Activated gamma-delta T cell treated with Interleukin-2 at 50 U/mL for 16 hours (primary cell): ENCODE measurements at places on chromosomes 1 and 21.
A peak's percentile ranks its signal among the peaks of the same experiment; 100 is the strongest.

DNA sequence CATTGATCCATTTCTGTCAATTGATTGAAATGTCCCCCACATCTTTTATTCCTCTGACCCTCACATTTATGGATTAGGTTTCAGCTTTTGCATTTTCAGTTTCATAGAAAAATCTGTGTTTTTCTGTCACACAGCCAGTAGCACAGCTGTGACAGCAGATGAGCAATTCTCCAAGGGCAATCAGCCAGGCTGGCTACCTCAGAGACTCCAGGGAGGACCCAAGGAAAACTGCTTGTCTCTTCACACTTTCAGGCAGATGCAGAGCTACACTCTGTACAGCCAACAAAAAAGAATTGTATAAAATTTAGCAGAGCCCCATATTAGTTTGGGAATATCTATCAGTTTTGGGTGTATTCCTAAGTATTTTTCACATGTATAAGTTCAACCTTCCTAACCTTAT lies 257.2 kb downstream of the LRRC7 start:
- DNase-seq = no peak

DNA sequence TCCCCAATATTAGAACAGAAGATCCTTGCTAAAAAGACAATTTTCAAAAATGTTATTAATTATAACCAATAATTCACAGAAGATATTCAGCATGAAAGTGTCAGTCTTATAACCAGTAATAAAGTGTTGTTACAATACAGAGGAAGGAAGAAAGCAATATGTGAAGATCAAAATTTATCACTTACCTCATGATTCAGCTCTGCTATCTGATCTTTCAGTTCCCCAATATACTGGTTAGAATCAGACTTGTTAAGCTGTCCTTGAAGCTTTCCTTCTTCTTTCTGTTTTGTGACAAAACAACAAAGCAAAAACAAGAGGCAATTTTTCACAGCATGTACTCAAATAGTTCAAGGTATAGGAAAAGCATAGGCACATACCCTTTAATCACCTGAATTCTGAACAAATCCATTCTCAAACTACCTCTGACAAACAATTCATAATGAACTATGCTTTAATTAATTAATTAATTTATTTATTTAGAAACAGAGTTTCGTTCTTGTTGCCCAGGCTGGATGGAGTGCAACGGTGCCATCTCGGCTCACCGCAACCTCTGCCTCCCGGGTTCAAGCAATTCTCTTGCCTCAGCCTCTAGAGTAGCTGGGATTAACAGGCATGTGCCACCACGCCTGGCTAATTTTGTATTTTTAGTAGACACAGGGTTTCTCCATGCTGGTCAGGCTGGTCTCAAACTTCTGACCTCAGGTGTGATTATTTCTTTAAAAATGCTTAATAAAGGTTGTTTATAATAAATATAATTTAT lies 76.9 kb upstream of the GFI1 start:
- no peak for DNase-seq

DNA sequence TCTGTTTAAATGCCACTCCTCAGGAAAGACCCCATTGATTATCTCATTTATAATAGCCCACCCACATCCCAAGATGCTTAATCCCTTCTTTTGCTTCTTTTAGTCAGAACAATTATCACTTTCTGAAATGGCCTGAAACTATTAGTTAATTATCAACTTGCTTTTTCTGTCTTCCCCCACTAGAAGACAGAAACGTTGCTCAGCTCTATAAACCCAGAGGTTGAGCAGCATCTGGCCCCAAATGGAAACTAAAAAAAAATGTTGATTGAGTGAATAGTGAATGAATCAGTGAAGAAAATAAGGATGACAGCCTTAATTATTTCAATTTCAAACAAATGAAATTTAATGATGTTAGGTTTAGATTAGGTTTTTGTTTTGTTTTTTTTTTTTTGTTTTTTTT lies 38.2 kb upstream of the PIGC start:
- no peak for DNase-seq

GRCh38 chr1:218741852-218742251 lies 396.7 kb downstream of the TGFB2 start:
- no peak for DNase-seq

DNA sequence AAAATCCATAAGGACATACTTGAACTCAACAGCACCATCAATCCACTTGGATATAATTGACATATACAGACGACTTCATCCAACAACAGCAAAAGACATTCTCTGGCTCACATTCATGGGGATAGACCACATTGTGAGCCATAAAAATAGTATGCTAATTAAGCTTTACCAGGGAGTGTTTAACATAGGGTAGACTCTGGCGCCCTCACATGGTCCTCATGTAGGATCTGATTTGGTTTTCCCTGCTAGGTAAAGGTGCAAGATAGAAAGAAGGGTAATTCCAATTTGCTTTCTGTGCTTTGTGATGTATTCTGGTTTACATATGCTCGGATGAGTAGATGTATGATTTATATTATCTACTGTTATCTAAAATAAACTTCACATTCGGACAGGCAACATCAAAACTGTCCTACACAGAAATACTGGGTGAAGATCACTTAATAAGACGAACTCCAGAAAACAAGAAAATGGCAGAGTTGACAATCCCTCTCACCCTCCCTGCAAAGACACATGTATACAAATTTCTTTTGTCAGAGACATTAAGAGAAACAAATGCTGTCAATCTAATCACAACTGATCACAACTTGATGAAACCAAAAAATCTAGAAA lies 27.7 kb downstream of the CR1L start:
- no peak for DNase-seq

GRCh38 chr1:47875831-47876586 lies 121.2 kb downstream of the TRABD2B start:
- no peak for DNase-seq

GRCh38 chr1:151989211-151989862 lies 4.3 kb downstream of the S100A10 start:
- DNase-seq = peak; percentile 32

DNA sequence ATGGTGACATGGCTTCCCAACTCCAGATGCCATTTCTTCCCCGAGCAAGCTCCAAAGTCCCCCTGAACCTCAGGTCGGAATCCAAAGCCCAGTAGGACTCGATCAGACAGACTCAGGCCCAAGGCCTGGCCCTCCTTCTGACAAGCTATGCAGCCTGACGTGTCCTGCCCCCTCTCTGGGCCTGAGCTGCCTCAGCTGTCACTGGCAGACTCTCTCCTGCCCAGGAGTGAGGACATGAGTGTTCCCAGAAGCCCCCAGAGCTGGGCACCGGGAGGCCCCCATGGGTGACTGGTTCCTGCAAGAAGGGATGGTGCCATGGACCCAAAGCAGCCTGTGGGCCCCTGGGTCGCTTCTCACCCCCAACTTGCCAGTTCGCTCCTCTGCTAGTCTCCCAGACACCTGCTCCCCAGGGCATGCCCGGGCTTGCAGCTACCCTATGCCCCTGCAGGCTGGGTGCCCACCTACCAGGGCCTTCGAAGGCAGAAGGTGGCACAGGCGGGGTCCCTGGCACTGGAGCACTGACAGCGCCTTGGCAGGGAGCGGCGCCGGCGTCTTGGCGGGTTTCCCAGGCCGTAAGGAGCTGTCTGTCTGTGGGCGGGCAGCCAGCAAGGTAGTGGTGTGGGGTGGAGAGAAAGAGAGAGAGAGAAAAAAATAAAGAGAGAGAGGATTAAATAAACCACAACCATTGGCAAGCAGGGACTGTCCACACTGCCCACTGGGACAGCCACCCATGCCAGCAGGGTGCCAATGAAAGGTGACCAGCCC lies 2.3 kb downstream of the EDN2 start:
- no peak for DNase-seq

GRCh38 chr1:245444147-245444828 lies 289.5 kb downstream of the KIF26B start:
- DNase-seq = no peak

DNA sequence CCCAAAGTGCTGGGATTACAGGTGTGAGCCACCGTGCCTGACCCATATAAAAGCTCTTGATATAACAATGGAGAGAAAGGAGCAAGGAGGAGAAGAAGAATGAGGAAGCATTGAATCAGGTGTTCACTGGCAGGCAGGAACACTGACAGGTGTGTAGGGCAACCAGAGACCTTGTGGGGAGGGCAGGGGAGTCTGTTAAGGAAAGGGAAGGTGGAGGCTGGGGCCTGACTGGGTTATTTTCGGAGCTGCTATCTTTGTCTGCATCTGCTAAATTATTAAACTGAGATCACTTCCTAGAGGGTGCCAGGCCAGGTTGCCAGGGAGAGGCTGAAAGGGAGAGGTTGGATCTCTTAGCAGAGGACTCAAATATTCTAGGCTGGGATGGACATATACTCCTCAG lies 6.8 kb upstream of the TRNP1 start:
- DNase-seq = no peak

DNA sequence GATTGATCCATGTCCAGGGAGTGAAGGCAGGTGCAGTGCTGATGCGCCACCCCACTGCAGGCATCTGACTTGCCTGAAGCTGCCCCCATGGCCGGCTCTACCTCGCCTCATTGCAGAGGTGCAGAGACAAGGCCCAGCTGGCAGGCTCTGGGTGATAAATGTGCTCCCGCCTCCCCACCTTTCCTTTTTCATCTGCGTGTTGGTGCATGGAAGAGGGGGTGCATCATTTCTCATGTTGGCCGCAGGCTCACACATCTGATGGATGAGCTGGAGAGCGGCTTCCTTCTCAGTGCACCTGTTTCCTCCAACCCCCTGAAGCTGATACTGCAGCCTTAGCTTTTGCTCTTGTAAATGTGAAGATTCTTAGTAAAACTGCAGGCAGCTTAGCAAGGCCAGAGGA lies 306.0 kb upstream of the KAZN start:
- DNase-seq = no peak

- DNase-seq = no peak
These were observed 30.9 kb upstream of the UBE2U start for GRCh38 chr1:64172458-64172983.

- no peak for DNase-seq
These were observed 16.2 kb downstream of the PTGER3 start for GRCh38 chr1:71031426-71031825.

GRCh38 chr1:173043253-173043652 lies 7.5 kb downstream of the TNFSF18 start:
- DNase-seq = no peak

- DNase-seq = no peak
These were observed 381.1 kb upstream of the NCAM2 start for GRCh38 chr21:20617130-20617529.

DNA sequence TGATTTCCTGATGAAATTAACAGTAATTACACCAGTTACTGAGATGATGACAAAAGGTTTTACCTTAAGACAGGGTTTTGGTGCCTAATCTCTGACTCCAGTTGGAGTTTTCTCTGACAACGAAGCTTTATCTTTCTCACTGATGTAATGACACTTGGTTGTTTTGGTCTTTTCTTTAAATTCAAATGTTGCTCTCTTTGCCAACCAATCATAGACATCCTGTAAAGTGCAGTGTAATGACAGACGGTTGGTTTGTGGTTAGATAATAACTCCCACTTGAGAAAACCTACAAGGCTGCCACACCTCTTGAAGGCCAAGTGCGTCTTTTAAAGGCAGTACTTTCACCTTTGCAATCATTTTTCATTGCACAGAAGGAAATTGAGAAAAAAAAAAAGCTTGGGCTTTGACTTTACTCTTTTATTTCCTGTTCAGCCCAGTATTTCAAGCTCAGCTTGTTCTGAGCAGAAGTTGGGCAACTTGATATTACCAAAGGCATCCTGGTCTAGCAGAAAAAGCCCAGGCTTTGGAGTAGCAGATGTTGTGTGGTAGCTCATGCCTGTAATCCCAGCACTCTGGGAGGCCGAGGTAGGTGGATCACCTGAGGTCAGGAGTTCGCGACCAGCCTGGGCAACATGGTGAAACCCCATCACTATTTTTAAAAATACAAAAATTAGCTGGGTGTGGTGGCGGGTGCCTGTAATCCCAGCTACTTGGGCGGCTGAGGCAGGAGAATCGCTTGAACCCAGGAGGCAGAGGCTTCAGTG lies 14.9 kb downstream of the PDIK1L start:
- DNase-seq = peak; percentile 53

DNA sequence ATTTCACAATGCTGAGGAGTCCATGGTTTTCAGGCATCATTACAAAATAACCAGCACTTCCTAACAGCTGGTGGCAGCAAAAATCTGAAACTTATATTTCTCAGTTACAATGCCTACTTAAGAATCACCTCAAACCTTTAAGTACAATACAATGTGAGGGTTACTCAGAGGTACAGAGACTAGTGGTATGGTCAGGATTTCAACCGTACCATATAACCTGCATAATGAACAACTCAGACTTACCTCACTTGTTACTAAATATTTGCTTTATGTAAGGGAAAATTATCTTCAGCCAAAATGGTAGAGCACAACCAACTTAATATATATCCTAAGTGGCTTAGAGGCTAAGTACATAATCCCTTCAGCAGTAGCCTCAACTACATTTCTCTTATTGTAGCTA lies 344.5 kb downstream of the SMYD3 start:
- no peak for DNase-seq

- no peak for DNase-seq
These were observed 105.5 kb downstream of the EBNA1BP2 start for GRCh38 chr1:43066578-43066977.

- DNase-seq = no peak
These were observed 1160.8 kb upstream of the B3GALT2 start for GRCh38 chr1:194347200-194347599.

DNA sequence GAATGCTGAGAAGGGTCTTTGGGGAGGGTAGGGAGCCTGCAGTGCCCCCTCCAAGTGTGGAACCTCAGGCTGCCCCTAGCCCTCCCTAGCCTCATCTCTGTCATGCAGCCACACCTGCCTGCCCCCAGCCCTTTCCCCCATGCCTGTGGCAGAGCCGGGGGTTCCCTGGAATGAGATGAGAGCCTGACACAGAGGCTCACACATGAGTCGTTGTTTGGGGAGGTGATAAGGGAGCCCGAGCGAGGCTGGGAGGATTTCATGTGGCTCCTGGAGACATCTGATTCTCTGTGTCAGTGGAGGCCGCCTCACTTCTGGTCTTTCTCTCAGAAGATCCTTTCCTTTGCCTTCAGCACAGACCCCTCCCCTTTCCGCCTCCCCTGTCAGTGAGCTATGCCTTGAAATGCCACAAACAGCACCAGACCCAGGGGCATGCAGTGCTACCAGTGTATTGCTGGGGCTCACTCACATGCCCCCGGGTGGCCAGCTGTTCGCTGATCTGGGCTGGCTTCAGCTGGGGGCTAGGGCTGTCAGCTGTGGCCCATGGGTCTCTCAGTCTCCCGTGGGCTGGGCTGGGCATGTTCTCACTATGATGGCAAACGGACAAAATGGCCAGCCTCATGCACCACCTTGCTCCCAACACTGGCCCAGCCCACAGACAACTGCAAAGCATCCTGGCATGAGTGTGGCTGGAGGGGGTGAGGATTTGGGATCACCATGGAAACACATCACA lies 102.6 kb downstream of the AJAP1 start:
- DNase-seq = no peak

- no peak for DNase-seq
These were observed 1526.1 kb downstream of the KCNT2 start for GRCh38 chr1:195082183-195082582.

GRCh38 chr1:45879885-45880598 lies 76.6 kb downstream of the MAST2 start:
- no peak for DNase-seq

GRCh38 chr1:59412718-59413326 lies 115.9 kb downstream of the FGGY start:
- DNase-seq = no peak

GRCh38 chr1:55298167-55298894 lies 83.2 kb upstream of the USP24 start:
- no peak for DNase-seq
